ENCODE measurements at places on chromosomes 5 and 9. TPM values are rescaled to one million over a fixed set of nuclear protein-coding genes. Genes with fewer than 3 reads are reported as not detected.
A peak's percentile ranks its signal among the peaks of the same experiment; 100 is the strongest.

DNA sequence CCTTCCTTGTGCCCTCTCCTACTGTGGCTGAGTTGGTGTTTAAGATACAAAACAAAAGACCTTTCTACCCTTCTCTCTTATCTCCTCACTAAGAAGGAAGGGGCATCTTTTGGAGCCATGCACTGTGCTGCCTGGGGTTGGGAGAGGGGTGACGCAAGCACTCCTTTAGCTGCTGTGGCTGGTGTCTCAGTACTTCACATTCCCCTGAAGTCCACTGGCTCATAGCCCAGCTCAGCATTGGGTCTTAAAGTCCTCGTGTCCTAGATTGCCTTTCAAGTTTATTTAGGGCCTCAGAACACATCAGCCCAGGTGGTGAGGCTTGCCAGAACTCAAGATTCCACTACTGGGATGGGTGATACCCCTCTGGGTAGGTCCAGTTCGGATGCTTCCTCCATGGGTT is 325.9 kb upstream of the CYLC2 start:
- H3K27me3 ChIP-seq: no peaks in the 10 kb centered on the region
- H3K4me3 ChIP-seq: no peak overlapping the region
- no peak overlapping the region for H3K27ac ChIP-seq
- H3K4me1 ChIP-seq: no peaks in the 10 kb centered on the region

DNA sequence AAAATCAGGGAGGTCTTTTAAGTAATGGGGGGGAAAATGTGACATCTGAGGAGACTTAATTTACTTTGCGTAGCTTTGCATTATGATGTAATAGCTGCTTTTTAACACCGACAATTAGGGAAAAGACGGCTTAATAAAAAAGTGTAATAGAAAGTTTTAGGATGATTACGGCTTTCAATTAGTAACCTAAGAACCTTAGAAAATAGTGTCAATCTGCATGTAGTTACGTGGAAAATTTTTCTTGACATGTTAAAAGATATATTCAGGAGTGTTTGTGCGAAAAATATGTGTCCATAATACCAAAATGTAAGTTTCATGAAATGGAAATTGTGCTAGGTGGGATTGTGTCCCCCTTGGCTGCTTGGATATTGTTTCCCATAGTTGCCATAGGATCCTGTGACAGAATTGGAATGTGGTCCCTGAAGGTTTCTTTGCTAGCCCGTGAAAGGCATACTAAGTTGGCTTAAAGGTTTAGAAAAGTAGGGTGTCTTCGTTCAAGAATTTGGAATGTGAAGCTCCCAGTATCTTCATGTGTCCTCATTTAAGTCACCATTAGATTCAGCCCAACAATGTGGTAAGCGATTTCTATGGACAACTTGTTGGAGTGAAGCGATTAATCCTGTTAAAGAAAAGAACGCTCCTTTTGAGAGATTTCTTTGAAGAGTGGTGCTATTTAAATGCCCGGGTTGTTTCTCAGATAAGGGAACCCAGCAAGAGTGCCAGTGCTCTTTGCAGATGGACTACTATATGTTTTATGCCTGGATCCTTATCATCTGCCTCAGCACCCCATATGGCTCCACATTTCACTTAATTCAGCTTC is 2.0 kb downstream of the RGMB start:
- no peak for DNase-seq
- peak overlapping the region; percentile 91 for H3K27ac ChIP-seq
- H3K4me1 ChIP-seq: peaks cover 40% of the 10 kb centered on the region

GRCh38 chr5:10709409-10709808 is 51.6 kb downstream of the DAP start:
- no peak overlapping the region for H3K4me3 ChIP-seq
- no peaks in the 10 kb centered on the region for H3K27me3 ChIP-seq

- DNase-seq: no peak
- no peak overlapping the region for H3K27ac ChIP-seq
- H3K4me1 ChIP-seq: peaks cover 32% of the 10 kb centered on the region
Observed at GRCh38 chr9:92746567-92747458, 17.8 kb downstream of the BICD2 start.

DNA sequence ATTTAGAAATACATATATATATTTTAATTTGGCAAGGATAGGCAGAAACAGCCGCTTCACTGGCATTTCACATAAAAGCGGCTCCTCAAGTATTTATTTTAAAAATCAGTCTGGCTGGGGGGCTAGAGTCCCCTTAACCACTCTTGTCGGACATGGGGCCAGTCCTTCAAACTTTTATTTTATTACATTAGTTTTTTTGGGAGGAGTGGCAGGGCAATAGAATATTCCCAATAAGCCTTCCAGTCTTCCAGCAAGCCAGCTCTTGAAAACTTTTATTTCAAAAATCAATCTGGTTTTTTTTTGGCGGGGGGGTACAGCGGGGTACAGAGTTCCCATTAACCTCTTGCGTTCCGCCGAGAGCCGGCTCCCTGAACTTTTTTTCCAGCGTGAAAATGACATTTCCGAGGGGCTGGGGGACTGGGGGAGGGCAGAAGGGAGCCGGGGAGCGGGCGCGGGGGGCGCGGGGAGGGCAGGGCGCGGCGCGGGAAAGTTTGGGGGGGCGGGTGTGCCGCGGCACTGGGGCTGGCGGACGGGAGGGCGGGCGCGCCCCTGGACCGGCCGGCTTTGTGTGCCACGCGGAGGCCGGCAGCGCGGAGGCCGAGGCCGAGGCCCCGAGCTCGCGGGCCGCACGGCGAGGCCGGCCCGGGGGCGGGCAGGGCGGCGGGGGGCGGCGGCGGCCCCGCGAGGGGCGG is 504 bp upstream of the ZNF618 start:
- peak overlapping the region; percentile 37 for H3K4me3 ChIP-seq
- H3K4me1 ChIP-seq: peaks cover 5% of the 10 kb centered on the region
- peaks cover 20% of the 10 kb centered on the region for H3K27me3 ChIP-seq
- no peaks in the 10 kb centered on the region for H3K36me3 ChIP-seq
- no peak for DNase-seq

DNA sequence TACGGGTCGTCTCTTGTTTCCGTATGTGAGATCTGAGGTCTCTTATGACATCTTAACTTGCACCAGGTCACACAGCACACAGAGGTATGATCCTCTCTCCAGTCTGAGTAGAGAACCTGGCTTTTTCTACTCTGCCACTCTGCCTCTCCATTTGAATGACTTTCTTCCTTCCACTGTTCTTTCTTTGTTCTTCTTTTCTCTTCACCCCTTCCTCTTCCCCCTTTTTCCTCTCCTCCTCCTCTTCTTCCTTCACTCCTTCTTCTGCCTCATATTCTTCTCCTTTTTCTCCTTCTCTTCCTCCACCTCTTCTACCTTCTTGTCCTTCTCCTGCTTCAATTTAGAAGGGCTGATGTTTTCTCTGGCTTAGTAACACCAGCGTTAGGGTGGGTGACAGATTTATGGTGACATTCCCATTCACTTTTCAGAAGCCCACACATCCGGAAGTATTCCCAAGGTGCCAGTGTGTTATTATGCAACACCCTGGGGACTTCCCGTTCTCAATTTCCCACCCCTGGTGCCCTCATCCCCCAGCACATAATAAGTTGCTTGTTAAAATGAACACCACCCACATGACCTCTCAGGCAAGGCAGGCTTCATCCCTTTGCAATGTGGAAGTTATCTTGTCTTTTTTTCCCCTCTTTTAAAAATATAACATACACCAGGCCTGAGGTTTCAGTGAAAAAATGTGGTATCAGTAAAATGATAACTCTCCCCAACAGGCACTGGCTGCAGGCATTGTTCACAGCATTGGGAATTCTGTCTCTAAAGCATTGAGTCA is 122.0 kb downstream of the PAPPA start:
- H3K27ac ChIP-seq: no peak overlapping the region
- no peaks in the 10 kb centered on the region for H3K36me3 ChIP-seq
- H3K4me3 ChIP-seq: no peak overlapping the region
- H3K27me3 ChIP-seq: peaks cover 15% of the 10 kb centered on the region
- DNase-seq: no peak
- no peaks in the 10 kb centered on the region for H3K4me1 ChIP-seq

GRCh38 chr9:138060365-138060764 is 182.8 kb downstream of the CACNA1B start:
- H3K27me3 ChIP-seq: no peaks in the 10 kb centered on the region
- DNase-seq: no peak

DNA sequence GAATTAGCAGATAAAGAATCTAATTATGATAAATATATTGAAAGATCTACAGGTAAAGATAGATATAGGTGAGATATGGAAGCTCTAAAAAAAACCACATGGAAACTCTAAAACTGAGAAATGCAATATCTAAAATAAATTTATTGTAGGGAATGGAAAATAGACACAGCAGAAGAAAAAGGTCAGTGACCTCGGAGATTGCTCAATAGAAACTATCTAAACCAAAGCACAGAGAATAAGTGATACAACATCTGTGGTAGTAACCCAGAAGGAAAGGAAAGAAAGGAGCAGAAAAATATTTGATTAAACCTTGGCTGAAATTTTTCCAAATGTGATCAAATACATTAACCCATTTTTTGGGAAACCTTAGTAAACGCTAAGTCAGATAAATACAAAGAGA is 43.1 kb upstream of the GLIPR2 start:
- H3K27me3 ChIP-seq: no peaks in the 10 kb centered on the region
- H3K36me3 ChIP-seq: peaks cover 10% of the 10 kb centered on the region
- H3K4me1 ChIP-seq: peaks cover 18% of the 10 kb centered on the region
- no peak overlapping the region for H3K27ac ChIP-seq
- no peak for DNase-seq

DNA sequence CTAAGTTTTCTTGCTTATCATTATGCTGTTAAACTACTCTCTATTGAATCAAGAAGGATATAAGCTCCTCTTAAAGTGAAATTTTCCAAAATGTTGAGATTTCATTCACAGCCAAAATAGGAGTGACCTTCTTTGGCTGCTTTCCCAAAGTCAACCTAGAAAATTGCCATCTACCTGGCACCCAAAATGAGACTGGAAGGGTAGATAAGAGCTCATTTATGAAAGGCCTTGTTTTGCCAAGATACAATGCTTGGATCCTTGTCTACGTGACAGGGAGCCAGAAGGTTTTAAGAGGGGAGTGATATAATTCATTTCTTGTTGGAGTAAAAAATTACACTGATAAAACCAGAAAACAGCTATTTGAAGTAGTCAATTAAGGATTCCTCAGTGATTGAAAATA is 287.1 kb downstream of the IZUMO3 start:
- no peak for DNase-seq
- no peak overlapping the region for H3K27ac ChIP-seq

DNA sequence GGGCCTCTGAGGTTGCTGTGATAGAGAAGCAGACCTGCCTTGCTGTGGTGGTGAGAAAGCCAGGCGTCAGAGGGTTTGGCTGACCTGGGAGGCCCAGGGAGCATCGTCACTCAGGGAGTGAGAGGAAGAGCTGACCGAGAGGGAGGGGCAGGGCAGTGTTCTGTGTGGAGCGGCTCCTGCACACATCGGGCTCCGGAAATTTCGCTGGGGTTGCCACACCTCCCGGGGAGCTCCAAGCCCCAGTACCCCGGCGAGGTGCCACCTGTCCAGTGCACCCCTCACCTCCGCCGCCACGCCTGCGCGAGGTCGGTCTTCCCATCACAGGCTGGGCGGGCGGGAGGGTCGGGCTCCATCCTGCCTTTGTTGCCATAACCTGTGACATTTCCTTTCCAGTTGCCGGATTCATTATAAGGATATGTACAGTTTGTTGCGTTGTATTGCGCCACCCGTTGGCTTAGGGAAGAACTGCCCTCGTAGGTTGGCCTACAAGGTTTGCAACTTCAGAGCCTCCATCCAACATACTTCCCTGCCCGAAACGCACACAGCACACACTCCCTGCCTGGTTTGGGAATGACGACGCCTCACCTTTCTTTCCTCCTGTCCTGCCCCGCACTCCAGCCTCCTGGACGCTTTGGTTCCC is 223.2 kb downstream of the CACNA1B start:
- H3K36me3 ChIP-seq: no peaks in the 10 kb centered on the region
- no peak overlapping the region for H3K27ac ChIP-seq
- no peak overlapping the region for H3K4me3 ChIP-seq
- H3K27me3 ChIP-seq: peaks cover under 1% of the 10 kb centered on the region

GRCh38 chr5:76202182-76202581 is 119.0 kb downstream of the SV2C start:
- peaks cover 6% of the 10 kb centered on the region for H3K4me1 ChIP-seq
- H3K4me3 ChIP-seq: no peak overlapping the region
- DNase-seq: no peak
- peaks cover 3% of the 10 kb centered on the region for H3K27me3 ChIP-seq

- H3K4me1 ChIP-seq: peaks cover 2% of the 10 kb centered on the region
- no peaks in the 10 kb centered on the region for H3K27me3 ChIP-seq
- DNase-seq: no peak
- no peak overlapping the region for H3K27ac ChIP-seq
- H3K4me3 ChIP-seq: no peak overlapping the region
Observed at GRCh38 chr9:73872701-73873100, 624.4 kb upstream of the RORB start.

- DNase-seq: no peak
- H3K4me3 ChIP-seq: no peak overlapping the region
- peaks cover 23% of the 10 kb centered on the region for H3K27me3 ChIP-seq
Observed at GRCh38 chr9:117875886-117876285, 171.7 kb downstream of the TLR4 start.

DNA sequence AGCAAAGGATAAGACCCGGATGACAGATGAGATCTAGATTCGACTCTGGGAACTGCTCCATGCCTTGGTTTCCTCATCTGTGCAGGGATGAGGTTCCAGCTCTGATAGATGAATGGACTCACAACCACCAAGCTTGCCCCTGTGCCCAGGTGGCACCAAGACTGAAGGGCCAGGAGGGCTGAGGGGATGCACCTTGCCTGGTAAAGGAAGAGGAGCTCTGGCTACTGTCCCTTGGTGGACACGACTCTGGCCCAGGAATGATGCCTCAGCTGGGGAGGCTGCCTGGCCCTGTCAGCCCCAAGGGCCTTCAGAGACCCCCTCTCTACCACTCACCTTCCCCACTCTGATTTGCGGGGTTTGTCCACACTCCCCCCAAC is 24.9 kb upstream of the ANXA6 start:
- peaks cover 10% of the 10 kb centered on the region for H3K36me3 ChIP-seq
- H3K4me3 ChIP-seq: no peak overlapping the region
- peaks cover 16% of the 10 kb centered on the region for H3K4me1 ChIP-seq
- no peak for DNase-seq
- peak overlapping the region; percentile 77 for H3K27ac ChIP-seq
- H3K27me3 ChIP-seq: no peaks in the 10 kb centered on the region

DNA sequence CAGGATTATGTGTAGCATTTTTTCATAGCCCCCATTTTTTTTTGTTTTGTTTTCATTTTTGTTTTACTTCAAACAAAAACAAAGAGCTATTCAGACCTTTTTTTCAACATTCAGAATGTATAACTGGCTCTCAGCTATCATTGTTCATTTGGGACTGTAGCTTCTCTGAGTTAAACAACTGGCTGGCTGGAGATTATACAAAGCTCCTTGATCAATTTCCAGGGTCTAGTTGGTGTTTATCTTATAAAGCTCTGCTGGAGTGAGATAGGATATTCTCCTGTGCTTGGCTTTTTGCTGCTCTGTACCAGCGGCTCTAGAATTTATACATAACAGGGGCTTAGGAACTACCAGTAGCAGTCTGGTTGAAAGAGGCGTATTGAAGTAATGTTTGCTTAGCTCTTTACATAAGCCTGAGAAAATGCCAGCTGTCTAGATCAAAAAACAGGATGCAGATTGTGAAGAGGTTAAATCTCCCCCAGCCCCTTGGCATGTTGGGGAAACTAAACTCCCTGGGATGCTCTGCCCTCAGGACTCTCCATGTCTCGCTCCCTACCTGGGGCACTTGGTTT is 15.2 kb downstream of the GARNL3 start:
- peaks cover 41% of the 10 kb centered on the region for H3K27me3 ChIP-seq
- peaks cover 8% of the 10 kb centered on the region for H3K4me1 ChIP-seq
- no peak overlapping the region for H3K27ac ChIP-seq
- DNase-seq: no peak

Gene ZNF189
- 7.7 TPM for total RNA-seq

- DNase-seq: no peak
- peaks cover 30% of the 10 kb centered on the region for H3K27me3 ChIP-seq
- H3K4me3 ChIP-seq: no peak overlapping the region
- no peaks in the 10 kb centered on the region for H3K36me3 ChIP-seq
Observed at GRCh38 chr9:86508208-86508903, 154.1 kb upstream of the TUT7 start.

Gene SNCB
- 0.46 TPM for total RNA-seq

Gene HTR4
- not detected for total RNA-seq

Gene PDE8B
- 0.16 TPM for total RNA-seq

All from activated naive CD8-positive, alpha-beta T cell treated with anti-CD3 and anti-CD28 coated beads for 36 hours (primary cell).